ENCODE measurements at places on chromosomes 5 and 9.

DNA sequence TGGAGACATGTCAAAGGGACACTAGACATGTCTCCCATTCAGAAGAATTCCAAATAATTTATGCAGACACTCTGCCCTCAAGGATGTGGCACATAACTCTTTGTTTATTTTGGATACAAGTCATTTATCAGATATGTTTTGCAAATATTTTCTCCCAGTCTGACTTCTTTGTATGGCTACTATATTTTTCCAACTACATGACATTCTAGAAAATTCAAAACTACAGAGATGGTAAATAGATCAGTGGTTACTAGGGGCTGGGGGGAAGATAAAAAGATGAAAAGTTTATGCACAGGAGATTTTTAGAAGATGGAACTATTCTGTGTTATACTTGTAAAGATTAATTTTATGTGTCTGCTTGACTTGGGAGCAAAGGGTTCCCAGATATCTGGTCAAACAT, 347.3 kb upstream of the TRPC7 start:
- no peak for DNase-seq

DNA sequence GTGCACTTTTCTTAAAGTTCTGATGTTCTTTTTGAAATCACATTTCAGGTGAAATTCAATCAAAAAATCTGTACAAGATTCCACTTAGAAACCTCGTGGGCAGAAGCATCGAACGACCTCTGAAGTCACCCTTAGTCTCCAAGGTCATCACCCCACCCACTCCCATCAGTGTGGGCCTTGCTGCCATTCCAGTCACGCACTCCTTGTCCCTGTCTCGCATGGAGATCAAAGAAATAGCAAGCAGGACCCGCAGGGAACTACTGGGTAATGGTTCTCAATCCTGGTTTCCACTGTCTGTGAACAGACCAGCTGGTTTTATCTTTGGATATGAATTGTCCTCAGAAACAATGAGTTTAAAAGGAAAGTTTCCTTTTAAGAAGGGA, 8.1 kb upstream of the SLC2A8 start:
- no peak for DNase-seq

DNA sequence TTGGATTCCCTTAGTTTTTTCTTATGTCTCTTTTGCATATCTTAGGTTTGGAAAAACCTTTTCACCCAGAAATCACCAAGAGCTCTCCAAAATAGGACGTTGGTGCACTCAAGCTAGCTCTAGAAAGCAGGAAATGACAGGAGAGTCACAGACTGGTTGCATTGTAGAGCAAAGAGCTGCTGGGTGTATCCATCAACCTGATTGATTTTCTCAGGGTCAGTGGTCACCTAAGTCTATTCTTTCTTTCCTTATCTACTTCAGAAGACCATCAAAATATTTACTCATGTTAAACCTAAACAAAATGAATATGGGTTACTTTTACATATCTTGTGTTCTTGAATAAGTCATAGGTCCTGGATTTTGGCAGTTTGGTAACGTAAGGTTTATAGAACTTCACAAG, 14.9 kb downstream of the SLC26A2 start:
- DNase-seq = no peak

DNA sequence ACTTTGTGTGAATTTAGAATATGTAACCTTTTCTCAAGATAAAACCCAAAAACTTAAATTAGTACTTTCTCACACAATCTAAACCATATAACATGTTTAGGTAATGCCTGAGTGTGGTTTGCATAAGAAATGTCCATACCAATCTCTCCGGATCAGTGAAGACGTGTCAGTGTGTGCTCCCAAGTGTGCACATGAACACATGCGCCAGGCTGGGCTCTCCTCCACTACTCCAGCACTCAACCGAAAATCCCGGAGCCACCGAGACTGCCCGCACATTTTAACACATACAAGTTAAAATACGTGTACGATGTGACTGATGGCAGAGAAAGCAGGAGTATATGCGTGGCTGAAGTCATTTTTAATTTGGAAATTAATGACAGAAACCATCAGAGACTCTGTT, 658.4 kb downstream of the EFNA5 start:
- no peak for DNase-seq

DNA sequence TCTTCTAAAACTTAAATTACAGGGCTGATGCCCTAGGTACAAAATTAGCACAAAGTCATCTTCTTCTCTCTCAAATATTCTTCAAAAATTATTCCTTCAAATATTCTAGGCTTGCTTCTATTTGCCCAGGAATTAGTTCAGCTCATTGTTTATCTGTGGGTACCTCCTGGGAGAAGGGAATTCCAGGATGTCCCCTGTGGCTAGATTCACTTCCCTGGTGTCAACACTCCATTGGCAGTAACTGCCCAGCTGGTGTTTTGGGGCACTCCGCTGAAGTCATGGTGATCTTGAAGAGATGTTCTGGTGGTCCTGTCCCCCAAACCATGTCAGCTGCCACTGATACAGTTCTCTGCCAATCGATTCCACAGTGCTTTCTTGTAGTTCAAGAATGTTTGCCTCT, 26.2 kb upstream of the TGFBR1 start:
- no peak for DNase-seq

DNA sequence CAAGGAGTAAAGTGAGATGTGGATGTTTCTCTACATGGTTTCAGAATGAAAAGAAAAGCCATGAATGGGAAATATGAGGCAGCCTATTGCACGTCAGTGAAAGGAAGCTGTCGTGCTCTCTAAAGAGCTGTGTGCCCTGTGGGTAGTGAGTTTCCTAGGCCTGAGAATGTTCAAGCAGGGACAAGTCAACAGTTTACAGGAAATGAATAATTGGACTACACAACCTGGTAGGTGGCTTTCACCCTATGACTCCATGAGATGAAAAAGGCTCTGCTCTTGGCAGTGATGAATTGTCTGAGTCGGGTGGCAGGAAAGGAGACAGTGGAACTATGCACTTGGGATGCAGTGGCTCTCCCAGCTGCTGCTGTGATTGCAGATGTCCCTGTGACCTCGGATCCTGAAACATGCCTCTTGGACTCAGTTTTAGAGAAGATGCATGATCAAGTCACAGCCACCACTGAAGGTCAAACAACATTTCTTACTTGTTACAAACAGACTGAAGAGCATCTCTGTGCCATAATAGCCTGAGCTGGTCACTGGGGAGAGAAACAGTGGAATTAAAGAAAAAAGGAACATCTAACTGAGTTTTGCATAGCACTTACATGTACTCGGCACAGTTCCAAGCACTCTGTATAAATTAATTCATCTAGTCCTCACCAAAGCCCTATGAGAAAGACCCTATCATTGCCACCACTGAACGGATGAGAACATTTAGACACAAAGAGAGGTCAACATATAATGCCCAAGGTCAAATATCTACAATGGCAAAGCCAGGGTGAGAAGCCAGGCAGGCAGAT, 293.7 kb downstream of the SPOCK1 start:
- DNase-seq = no peak

- DNase-seq = no peak
Observed at GRCh38 chr5:82636591-82636990, 358.4 kb upstream of the RPS23 start.

DNA sequence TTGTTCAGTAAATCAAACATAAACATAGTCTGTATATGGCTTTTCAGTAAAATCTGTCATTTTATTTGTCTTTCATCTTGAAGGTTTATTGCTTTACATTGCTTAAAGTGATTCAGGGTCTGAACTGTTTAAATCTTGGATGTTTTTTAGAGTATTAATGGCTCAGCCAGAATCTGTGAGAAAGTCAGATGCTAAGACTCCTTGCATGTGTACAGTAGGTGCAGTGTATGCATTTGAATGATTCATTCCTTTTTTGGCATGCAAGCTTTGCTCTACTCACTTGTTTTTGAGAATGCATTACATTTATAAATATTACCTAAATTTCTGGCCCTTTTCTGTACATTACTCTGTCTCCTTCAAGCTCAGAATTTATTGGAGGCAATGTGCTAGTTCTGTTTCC, 271.0 kb upstream of the RIOK2 start:
- DNase-seq = no peak

DNA sequence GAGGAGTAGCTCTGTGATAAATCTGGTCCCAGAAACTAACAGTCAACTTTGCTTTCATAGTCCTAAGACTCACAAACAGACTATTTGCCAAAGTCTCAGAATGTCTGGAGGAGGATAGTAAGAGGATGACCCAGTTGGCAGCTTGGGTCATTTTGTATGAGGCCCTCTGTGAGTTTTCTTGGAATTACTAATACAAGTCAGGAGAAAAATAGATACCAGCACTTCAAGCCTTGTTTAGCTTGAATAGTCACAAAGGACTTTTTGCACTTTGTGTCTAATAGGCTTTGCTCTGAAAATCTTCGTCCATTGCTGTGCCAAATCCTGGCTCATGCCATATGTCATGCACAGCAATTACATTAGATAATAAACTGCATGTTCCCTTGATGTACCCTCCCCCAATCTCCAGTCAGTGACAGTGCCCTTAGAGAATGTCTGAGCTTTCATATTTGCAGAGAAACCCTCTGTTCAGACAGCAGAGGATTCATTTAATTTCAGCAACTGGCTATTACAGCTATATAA, 612.8 kb downstream of the CSNK1G3 start:
- no peak for DNase-seq

DNA sequence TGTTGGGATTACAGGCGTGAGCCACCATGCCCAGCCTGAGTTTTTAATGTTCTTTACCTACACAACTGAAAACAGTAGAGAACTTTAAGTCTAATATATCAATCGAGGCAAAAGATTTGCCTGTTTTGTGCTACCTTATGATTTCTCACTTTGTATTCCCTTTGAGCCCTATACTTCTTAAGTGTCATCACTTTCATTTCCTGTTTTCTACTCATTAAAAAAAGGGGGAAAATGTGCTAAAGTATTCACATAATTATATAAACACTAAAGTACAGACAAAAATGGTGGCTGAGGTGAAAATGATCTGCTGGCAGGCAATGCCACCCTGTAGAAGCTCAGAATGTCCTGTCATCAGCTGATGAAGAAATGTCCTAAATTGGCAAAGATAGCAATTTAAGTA, 23.6 kb downstream of the ATG10 start:
- no peak for DNase-seq

- no peak for DNase-seq
Observed at GRCh38 chr5:81826128-81826527, 75.2 kb upstream of the SSBP2 start.

GRCh38 chr9:78366827-78367226, 69.9 kb downstream of the PSAT1 start:
- no peak for DNase-seq

DNA sequence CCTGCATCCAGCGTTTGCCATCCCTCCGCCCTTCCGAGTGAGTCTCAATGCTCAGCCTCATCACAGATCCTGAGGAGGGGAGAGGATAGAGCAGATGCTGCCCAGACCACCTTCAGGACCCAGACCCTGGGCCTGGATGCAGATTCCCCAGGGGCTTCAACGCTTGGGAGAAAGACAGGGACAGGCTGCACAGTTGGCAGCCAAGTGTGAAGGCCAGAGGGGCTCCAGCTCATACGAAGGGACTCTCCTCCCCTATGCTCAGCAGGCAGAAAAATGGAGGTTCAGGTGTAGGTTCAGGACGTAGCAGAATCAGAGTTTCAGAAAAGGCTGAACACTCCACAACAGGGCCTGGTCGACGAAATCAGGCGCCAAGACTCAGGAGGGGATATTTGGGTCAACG, 378.5 kb upstream of the IRX1 start:
- DNase-seq = no peak

GRCh38 chr9:21730899-21731298, 71.5 kb upstream of the MTAP start:
- DNase-seq = no peak

DNA sequence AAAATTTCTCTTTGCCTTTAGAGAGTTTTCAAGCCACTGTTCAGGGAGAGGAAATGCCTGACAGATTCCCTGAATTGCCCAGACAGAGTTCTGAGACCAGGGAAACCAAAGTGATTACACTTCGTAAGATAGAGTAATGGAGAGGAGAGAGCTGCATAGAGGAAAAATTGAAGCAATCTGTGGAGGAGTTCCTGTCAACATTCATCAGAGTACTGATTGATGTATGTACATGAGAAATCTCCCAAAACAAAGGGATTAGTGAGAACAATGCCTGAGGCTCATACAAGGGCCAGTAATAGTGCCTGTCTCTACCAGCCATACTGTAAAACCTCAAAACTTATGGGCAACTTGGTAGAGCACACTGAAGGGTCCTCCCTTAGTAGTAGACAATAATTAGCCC, 79.0 kb upstream of the TRIM32 start:
- no peak for DNase-seq

DNA sequence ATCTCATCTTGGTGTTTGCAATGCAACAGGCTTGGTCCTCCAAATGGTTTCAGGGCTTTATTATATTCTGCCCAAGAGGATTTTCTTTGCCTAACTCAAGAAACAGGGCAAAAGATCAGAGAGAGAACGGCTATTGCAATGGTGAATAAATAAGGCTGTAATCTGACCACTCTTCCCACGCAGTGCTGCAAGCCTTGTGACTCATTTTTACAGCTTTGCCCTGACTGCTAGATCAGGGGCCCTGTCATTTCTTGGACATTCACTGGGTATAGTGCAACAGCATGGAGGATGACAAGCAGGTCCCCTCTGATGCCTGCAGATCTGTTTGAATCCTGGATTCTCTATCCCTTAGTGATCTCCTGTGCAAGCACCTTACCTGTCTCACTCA, 459.1 kb downstream of the EBF1 start:
- no peak for DNase-seq

- no peak for DNase-seq
Observed at GRCh38 chr5:3886524-3887451, 291.2 kb downstream of the IRX1 start.

- no peak for DNase-seq
Observed at GRCh38 chr9:72276429-72276828, 88.6 kb downstream of the ZFAND5 start.

GRCh38 chr5:2797160-2797559, 45.7 kb upstream of the IRX2 start:
- DNase-seq = no peak

GRCh38 chr5:179275381-179275878, 69.8 kb downstream of the ADAMTS2 start:
- DNase-seq = no peak

- DNase-seq = peak; percentile 11
Observed at GRCh38 chr9:6413365-6414246, 607 bp downstream of the UHRF2 start.

DNA sequence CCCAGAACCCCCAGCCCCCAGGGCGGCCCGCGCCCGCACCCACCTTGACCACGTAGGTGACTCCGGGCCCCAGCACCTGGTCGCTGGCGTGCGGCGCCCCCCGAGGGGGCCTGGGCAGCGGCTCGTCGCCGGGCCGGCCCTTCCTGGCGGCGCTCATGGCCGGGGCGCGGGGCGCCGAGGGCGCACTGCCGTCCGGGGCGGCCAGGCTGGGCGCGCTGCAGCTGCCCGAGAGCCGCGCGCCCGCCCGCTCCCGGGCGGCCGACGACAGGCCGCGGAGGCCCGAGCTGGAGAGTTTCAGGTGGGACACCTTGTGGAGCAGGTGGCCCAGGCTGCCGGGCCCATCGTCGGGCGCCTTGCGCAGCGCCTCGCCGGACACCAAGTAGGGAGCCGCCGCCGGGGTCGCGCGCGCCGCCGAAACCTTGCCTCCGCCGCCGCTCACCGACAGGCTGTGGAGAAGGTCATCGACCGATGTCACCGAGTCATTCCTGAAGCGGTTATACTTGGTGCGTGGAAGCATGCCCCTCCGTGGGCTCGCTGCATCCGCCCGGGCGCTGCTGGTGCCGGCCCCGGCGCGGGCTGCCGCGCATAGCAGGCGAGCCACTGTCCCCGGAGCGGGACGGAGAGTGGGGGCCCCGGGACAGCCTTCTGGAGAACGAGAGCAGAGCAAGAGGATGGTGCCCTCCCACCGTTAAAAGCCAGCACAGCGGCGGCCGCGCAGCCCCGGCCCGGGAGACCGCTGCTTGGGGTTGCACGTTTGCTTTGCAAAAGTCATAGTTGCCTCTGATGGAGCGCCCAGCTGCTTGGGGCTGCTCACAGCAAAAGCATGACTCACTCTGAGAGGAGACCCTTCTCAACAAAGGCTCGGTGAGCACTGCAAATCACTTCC, at the start of gene SHC3:
Gene SHC3 (minus strand): TSS at position 875 of the 886 bp plus-strand sequence. CDS start 358 bp downstream, at position 517.
- no peak for DNase-seq
